ENCODE measurements at places on chromosomes 6 and 20.

DNA sequence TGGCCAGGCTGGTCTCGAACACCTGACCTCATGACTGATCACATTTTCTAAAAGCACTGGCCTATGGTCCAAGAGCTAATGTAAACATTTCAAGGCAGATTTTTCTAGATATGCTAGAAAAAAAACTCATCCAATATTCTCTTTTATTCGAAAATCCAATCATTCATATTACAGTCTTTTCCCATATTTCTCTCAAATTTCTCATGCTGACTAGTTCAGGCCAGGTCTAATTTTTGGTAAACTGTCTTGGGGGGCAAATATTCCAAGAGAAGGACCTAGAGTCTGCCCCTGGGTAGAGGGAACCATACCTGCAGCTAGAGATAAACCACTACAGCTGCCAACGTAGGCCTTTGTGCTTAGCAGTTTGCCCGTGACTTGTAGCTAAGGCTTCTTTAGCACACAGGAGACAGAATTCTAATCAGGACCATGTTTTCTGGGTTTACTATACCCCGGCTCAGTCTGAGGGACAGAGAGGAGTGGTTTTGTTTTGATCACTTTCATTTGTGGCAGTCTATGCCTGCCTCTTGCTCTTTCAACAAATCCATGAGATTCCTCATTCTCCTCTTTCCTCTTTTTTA lies 71.8 kb upstream of the CITED2 start:
- DNase-seq: no peak

- DNase-seq: no peak
These were observed 562.5 kb upstream of the MAP3K7 start for GRCh38 chr6:91149246-91149955.

DNA sequence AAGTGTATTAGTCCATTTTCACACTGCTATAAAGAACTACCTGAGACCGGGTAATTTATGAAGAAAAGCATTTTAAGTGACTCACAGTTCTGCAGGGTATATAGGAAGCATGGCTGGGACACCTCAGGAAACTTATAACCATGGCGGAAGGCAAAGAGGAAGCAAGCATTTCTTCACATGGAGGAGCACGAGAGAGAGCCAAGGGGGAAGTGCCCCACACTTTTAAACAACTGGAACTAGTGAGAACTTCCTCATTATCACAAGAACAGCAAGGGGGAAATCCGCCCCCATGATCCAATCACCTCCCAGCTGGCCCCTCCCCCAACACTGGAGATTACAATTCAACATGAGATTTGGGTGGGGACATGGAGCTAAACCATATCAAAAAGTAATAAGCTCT lies 28.3 kb upstream of the B3GAT2 start:
- DNase-seq: no peak

DNA sequence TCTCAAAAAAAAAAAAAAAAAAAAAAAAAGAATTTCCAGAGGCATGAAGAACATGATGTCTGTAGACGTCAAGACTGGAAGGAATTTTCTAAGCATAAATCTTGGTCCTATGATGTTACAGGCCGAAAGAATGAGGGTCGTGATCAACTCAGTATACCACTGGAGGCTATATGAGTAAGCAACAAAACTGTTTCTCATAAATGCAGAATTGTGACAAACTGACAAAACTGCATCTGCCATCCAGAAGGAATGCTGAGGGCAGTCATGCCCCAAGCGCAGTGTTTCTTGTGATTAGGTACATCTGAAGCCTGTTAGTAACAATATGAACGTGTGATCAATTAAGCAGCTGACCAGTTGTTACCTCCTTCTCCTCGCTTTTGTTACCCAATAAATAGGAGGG lies 43.5 kb upstream of the ADGRG6 start:
- DNase-seq: no peak

- DNase-seq: no peak
These were observed 47.6 kb upstream of the MYL9 start for GRCh38 chr20:36493801-36494114.

Measured in BE2C (cell line).